ENCODE measurements at places on chromosomes 3 and 15.

DNA sequence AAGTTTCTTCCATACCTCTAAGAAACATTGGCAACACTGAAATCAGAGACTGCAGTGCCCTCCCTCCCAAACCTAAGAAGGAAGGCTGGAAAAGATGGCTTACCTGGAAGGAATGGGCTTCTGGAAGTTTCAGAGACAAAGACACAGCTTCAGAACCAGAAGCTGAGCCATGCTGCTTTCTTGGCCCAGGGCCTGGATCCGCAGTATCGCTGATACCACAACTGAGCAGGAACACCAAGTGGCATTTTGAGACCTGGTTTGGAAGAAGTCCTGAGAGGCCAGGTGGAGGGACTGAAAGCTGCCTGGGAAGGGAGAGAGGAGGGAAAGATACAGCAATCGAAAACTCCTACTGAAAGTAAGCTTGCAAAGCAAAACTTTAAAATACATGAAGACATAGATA lies 19.8 kb downstream of the GPR160 start:
- DNase-seq = no peak

DNA sequence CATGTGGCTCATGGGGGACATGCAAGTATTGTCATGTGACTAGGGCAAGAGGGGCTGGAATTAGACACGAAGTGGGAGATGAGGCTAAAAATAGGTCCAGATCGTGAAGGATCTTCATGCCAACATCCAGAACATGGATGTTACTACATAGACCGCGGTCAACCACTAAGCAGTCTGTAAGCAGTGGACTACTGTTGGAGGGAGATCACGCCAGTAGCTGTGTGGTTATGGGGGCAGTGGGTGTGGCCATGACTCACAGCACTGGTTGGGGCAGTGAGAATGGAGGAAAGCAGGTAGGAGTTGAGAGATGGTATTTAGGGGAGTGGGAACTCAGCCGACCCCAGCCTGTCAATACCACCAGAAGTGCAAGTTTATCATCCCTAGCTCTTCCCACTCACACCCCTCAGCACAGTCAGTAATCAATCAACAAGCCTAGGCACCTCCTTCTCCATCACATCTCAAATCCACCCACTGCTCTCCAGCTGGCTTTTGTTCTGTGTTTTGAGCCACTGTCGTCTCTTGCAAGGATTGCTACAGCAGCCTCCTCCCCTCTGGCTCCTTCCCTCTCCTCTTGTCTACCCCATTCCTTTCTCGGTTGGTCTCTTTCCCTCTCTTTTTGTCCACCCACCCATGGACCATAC lies 107.2 kb upstream of the ABHD17C start:
- DNase-seq = no peak

- DNase-seq = peak; percentile 75
Observed at GRCh38 chr15:76057332-76058000, 2.3 kb upstream of the TMEM266 start.

DNA sequence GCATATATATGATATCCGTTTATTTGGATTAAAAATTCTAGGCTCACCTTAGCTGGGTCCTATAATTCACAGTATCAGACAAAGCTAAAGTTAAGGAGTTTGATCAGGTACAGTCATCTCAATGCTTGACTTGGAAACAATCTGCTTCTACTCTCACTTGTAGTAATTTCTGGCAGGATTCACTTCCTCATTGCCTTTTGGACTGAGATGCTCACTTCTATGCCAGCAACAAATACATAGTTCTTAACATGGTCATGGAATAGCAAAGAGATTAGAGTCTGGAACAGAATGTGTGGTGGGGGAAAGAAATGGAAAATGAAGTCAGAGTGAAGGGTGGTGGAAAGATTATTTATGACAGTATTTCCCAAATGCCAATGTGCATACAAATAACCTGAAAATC lies 693.6 kb downstream of the CADM2 start:
- no peak for DNase-seq

DNA sequence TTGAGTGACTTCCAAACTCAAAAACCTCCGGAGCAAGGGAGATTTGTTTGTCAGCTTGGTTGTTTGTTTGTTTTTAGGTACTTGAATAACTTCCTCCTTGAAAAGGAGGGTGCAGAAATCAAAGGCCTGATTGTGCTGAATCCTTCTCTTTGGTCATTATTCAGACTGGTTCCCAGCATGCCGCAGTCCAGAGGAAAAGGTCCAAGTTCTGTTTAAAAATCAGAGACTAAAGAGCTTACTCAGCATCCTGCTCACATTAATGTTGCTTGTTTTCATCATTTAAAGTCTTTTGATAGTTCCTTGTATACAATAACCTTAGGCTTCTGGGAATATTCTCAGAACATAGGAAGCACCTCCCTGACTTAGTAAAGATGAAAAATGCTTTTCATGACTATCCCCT lies 982 bp upstream of the SCG3 start:
- no peak for DNase-seq

- DNase-seq = no peak
Observed at GRCh38 chr3:35675206-35675605, 35.9 kb downstream of the ARPP21 start.

DNA sequence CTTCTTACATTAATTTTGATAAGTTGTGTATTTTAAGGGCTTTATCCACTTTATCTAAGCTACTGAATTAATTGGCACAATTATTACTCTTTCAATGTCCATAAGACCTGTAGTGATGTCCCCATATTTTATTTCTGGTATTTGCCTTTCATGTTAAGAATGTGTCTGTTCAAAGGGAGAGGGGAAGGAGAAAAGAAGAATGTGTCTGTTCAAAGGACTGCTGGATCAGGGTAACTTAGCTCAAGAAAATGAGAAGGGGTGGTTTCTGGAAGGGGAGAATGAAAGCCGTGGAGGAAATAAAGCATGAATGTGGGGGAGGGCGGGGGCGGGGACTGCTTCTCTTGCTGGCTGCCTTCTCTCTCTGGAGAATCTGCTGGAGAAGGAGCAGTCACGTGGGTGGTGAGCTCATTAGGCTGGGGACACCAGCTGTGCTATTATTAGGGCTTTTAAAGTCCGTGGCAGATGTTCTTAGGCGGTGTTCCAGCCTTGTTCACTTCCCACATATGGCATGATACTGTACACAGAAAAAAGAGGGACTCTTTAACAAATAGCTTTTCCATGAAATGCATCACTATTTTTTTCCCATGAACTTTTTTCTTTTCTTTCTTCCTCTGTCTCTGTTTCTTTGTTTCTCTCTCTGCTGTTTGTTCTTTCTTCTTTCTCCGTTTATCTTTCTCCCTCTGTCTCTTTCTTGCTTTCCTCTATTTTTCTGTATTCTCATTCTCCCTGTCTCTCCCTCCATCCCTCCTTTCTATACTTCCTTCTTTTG lies 63.7 kb upstream of the ULK4 start:
- peak; percentile 74 for DNase-seq
